ENCODE measurements at places on chromosomes 5 and 9.
A peak's percentile ranks its signal among the peaks of the same experiment; 100 is the strongest.

GRCh38 chr5:75993643-75994520 lies 89.3 kb upstream of the SV2C start:
- DNase-seq = peak; percentile 1

- DNase-seq = no peak
These were observed 119.6 kb upstream of the RETREG1 start for GRCh38 chr5:16736158-16736995.

DNA sequence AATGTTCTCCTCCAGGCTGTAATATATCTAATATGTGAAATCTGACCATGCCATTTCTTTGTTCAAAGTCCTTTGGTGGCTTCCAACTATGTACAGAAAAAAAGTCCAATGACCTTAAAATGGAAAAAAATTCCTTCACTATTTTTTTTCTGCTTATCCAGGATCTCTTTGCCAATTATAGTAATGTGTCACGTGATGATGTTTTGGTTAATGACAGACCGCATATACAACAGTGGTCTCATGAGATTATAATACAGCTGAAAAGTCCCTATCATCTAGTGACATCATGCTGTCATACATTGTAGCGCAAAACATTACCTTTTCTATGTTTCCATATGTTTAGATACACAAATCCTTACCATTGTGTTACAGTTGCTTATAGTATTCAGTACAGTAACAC lies 477.6 kb downstream of the TMEM232 start:
- no peak for DNase-seq

- DNase-seq = peak; percentile 2
These were observed 126.8 kb upstream of the STC2 start for GRCh38 chr5:173454736-173455598.

DNA sequence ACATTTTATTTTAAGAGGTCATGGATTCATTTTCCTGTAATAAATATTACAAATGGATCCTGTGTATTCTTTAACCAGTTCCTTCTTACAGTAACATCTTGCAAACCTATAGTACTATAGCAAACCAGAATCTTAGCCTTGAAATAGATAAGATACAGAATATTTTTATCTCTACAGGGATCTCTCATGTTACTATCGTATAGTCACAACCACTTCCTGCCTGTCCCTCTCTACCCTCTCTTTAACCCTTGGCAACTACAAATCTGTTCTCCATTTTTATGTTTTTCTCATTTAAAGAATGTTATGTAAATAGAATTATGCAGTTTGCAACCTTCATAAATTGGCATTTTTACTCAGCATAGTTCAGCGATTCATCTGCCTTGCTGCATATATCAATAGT lies 454.0 kb downstream of the DIRAS2 start:
- no peak for DNase-seq

GRCh38 chr9:81814401-81814793 lies 113.8 kb upstream of the SPATA31D4 start:
- no peak for DNase-seq

- DNase-seq = no peak
These were observed 27.7 kb downstream of the PCDHB15 start for GRCh38 chr5:141272906-141273305.

- DNase-seq = no peak
These were observed 954 bp downstream of the TBCA start for GRCh38 chr5:77774981-77775789.

DNA sequence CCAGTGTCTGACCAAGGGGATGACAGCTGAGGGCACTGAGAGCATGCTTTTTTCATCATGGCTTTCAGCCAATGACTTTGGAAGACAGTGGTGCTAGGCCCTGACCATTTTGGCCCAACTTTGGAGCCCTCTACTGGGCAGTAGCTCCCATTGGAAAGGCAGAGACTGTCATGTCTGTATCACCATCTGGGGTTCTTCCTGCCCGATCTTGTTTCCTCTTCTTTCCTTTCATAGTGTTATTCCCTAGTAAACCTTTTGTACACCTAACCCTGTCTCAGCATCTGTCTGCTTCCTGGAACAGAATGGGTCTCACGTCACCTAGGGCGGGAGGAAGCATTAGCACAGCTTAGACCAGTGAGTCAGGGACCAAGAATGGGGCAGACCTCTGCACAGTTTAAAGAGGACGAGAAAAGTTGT lies 97.4 kb upstream of the MAST4 start:
- peak; percentile 35 for DNase-seq

- DNase-seq = peak; percentile 54
These were observed 195.2 kb upstream of the PTGER4 start for GRCh38 chr5:40484495-40484894.

DNA sequence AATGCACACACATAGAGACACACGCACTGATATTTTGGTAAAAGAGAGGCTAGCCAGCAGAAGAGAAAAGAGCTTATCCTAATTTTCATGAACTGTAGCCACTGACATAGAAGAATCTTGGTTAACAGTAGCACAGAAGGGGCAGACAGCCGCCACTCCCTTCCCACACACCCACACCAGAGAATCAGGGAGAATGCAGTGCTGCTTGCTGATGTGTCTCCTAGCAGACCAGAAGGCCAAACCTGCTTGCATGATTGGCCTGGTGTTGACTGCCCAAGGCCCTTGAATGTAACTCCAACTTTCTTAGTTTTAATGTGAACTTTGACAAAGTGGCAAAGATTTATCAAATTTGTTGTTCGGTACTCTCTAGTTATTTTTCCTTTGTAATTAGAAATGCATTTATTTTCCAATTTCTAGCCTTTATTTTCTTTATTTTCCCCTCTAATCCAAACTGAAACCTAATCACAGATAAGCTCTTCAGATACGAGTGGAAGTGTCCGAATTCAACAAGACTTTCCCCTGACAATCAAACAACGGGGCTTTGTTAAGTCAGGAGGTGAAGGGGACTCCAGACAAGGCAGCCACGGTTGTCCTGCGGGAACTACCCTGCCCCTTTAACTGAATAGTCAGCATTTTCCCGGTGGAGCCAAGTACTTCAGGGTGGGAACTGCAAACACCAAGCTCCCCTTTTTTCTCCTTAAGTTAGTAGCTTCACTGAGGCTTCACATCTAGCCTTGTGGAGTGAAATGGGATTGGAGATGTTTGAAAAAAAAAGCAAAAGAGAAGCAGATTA lies 81.9 kb upstream of the CTSL start:
- DNase-seq = no peak

DNA sequence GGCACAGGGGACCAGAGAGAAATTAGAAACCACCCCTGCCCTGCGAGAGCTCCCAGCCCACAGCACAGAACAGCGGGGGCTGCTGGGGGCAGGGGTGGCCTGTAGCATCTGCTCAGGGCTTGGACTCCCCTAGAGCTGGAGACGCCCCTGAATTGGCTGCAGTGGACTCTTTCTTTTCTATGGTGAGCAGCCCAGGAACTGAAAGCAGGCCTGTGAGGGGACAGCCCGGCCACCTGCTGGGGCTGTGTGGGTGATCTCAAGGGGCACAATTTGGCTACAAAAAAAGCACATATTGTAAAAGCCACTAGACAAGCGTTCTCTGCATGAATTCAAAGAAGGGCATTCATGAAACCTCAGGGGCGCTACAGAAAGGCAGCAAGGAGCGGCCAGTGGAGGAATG lies 57.5 kb upstream of the ICE1 start:
- DNase-seq = no peak

- no peak for DNase-seq
These were observed 370.6 kb downstream of the DMRTA1 start for GRCh38 chr9:22817181-22817580.

DNA sequence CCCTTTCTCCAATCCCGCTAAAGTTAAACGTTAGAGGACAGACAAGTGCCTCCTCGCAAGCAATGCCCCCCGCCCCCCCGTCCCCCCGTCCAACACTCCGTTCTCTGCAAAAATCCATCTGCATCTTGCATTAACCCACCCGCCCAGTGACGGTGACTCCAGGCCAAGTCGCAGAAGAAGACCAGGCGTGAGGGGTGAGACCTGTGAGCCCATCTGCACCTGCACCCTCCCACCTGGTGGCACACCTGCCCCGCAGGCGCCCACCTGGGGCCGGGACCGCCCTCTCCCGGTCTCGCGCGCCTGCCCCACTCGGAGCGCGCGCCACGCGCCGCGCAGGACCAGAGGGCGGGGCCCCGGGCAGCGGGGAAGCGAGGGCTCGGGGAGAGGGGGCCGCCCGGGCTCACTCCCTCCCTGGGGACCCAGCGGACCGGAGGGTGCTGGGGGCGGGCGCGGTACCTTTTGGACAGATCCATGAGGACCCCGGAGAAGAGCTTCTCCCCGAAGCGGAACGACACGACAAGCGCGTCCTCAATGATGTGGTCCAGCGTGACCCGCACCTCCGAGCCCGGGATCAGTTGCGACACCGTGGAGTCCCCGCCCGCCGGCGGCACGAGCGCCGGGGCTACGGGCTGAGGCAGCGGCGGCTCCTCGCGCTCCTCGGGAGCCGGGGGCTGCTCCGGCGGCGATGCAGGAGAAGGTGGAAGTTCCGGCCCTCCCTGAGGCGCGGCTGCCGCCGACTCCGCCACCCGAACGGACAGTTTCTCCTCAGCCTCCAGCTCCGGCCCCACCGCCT lies 705 bp downstream of the PWWP2A start:
- DNase-seq = peak; percentile 78

Data from suppressor macrophage treated with lipopolysaccharide for 4 hours (primary cell).